Left ventricle myocardium inferior (tissue), 1 donor: ENCODE measurements at places on chromosomes 11 and 22.

GRCh38 chr11:41246399-41246745 is 213.1 kb downstream of the LRRC4C start:
- DNase-seq: no peak

GRCh38 chr11:70247710-70248072 is 22.8 kb upstream of the PPFIA1 start:
- peak; percentile 38 for DNase-seq

GRCh38 chr11:45857961-45858474 is 10.7 kb downstream of the CRY2 start:
- DNase-seq: peak; percentile 51

DNA sequence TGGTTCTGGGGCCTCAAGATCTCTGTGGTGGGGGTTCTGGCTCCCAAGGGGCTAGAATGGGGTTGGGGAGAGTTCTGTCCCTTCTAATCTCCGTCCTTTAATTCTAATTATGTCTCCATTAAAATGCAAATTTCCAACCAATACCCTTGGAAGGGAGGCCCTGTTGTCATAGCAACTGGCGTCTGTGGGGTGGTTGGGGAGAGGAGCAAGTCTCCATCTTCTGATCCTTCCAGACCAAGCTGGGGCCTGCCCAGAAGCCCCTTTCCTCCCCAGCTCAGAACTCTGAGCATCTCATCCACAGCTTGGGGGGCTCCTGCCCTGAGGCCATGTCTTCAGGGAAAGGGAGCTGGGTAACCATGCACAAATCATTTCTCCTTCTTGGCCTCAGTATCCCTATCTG is 5.4 kb upstream of the RPS19BP1 start:
- no peak for DNase-seq

GRCh38 chr11:134591338-134591737 is 179.3 kb upstream of the B3GAT1 start:
- no peak for DNase-seq

DNA sequence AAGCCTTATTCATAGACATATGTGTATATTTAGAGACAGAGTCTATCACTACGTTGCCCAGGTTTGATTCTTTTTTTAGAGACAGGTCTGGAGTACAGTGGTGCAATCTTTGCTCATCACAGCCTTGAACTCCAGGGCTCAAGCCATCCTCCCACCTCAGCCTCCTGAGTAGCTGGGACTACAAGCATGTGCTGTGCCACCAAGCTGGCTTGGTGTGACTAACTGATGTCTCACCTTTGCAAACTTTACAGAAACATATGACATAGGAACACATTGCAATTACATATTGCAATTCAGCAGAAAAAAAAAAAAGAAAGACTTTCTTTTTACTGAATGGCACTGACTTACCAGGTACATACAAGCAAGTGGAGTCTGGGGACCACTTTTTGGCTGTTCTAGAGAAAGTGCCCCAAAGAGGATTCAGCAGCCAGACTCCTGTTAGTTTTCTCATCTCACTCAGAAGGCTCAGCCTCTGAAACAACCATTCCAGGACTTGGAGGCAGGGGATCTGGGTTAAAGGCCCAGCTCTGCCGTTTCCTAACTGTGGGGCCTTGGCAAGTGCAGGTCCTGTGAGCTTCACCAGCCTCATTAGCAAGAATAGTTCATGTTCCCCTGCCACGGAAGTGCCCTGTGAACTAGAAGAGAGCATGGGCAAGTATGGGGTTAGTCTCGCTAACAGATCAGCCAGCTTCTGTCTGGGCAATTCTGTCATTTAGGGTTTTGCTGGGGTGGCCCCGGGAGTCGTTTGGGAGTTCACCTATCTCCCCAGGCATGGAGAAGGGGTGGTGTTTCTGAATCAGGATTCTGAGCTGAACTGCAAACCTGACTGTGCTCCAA is 11.3 kb upstream of the NFAM1 start:
- DNase-seq: no peak

DNA sequence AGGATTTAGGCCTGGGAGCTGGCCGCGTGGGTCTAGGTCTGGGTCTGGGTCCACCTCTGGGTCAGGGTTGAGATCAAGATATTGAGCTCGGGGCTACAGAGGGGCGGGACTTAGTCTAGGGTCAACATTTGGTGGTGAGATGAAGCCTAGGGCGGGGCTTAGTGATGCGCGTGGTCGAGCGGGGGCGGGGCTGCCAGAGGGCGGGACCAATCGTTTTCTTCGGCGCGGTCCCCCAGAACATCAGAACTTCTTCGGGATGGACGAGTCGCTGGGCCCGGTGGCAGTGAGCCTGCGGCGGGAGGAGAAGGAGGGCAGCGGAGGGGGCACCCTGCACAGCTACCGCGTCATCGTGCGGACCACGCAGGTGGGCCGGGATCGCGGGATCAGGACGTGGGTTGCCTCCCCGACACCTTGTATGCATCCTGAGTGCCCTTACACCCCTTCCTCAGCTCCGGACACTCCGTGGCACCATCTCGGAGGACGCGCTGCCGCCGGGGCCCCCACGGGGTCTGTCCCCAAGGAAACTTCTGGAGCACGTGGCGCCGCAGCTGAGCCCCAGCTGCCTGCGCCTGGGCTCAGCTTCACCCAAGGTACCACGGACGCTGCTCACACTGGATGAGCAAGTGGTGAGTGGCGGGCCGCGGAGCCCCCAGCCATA is 4.2 kb downstream of the SIPA1 start:
- no peak for DNase-seq

- DNase-seq: no peak
These were observed 3.7 kb upstream of the CARNS1 start for GRCh38 chr11:67411785-67412152.

DNA sequence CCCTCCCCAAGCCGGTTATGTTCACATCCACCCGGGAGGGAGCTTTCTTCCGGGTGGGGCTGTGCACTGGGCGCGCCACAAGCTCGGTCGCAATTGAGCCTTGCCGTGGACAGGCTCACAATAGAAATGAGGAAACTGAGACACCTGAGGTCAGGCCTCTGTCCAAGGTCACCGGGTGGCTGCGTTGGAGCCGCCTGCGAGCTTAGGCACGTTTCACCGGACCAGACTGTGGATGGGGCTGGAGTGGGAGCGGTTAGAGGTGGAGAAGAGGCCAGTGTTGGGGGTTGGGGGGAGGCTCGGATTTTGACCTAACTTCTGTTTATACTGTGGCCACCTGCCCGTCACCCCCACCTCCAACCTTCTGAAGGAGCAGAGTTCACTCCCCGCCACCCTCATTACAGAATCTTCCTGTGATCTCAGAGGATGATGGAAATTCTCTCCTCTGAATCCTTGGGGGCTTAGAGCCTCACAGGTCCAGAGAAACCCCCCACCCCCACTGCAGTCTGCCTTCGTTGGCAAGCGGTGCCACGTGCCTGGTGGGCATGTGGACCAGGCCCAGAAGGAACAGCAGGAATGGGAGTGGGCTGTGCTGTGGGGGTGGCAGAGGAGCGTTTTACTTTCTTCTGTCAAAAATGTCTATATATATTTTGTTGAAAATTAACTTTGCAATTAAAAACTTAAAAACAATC is 631 bp upstream of the NPTXR start:
- DNase-seq: no peak
